ENCODE measurements at places on chromosomes 5 and 9.

DNA sequence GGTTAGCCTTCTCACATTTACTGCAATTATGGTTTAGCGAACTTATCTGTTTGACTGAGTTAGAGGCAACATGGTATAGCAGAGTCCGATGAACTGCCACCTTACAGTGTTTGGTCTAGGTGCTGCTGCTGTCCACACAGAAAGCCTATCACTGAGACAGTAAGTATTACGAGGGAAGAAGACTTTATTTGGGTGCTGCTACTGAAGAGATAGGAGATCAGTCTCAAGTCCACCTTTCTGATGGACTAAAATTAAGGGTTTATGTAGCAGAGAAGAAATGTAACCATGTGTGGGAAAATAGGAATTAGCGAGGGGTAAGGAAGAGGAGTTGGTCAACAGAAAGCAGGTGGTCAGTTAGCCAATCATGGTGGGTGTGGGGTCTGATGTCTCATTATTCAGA is 109.7 kb downstream of the ZSWIM6 start:
- DNase-seq: no peak

- no peak for DNase-seq
These were observed 158.0 kb downstream of the DMRT2 start for GRCh38 chr9:1208157-1208556.

- DNase-seq: no peak
These were observed 2.4 kb upstream of the FAM78A start for GRCh38 chr9:131278702-131279111.

- no peak for DNase-seq
These were observed 36.3 kb upstream of the PLIN2 start for GRCh38 chr9:19163631-19164030.

DNA sequence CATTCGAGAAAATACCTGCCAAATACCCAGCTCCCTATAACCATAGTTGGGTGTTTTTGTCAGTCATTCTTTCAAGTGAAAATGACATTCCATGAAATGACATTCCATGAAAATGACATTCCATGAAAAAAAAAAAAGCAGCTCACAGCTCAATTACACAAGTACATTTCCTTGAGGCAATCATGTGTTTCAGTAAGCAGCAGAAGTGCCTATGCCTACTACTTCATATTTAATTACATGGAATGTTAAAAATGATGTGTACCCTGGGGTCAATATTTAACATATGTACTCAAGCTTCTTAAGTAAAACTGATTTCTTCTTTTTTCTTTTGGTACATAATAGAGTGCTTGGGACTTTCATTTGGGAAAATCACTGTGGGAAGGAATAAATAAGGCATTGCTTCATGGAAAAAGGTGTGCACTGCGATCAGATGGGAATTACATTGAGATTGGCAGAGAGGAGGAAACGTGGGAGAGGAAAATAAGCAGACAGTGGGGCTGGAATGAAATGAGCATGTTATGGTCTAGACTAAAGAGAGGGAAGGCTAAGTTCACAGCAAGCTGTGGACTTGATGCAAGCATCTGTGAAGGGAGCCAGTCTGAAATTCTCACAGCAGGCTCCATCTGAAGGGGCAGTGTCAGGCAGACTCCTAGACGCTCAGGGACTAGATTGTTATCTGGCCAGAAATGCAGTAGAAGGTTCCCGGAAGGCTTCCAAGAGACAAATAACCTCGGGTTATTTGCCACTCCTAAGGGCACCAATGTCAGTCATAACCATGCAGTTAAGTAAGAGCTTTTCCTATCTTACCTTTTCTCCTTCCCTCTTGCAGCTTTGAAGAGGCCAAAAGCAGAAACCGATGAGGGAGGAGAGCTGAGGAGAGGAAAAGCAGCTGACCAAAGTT is 15.2 kb upstream of the SPATA9 start:
- no peak for DNase-seq

DNA sequence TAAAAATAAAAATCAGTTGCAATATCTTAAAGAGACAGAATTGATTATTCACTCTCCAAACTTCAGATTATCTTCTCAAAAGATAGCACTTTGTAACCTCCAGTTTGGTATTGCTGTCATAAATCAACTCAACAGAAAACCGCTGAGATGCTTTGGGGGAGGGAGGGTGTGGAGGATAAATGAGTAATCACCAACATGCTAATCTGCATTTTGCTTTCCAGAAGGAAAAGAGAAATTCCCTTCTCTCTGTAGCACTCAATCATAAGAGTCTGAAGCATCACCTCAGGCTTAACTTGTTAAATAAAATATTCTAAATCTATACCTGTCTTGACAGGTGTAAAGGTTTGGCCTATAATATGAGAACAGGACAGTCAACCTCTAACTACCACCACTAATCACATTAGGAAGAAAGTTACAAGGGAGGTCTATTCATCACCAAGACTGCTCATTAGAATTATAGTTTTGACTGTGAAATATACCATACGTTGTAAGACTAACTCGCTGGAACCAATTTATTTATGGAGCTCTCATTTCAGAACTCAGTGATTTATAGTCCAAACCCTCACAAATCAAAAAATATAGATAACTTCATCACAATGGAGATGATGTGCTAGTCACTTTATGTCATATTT is 89.0 kb downstream of the PIK3R1 start:
- no peak for DNase-seq

DNA sequence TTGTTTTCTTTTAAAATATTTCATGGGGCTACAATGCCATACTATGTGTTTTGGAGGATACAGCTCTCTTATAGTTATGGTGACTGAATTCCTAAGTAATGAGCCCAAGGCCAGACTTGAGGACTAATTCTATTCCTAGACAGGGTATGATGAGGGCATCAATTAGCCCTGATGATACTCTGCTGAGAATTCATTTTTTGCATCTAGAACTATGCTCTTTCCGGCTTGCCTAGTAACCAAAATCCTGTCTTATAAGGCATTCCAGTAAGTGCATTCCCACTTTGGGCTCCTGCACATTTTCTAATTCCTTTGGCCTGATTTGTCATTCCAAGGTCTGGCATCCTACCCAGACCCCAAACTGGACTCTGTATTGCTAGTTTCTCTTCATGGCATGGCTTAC is 62.4 kb downstream of the MAT2B start:
- DNase-seq: no peak

All from NCI-H1092 (cell line).